Adrenal gland (tissue), 19 donors: ENCODE measurements at places on chromosomes 2 and 18. TPM values are rescaled to one million over a fixed set of nuclear protein-coding genes. Genes with fewer than 3 reads are reported as not detected.

- DNase-seq, result no peak
Measured at GRCh38 chr2:48113767-48114166, 207.5 kb upstream of the FBXO11 start.

DNA sequence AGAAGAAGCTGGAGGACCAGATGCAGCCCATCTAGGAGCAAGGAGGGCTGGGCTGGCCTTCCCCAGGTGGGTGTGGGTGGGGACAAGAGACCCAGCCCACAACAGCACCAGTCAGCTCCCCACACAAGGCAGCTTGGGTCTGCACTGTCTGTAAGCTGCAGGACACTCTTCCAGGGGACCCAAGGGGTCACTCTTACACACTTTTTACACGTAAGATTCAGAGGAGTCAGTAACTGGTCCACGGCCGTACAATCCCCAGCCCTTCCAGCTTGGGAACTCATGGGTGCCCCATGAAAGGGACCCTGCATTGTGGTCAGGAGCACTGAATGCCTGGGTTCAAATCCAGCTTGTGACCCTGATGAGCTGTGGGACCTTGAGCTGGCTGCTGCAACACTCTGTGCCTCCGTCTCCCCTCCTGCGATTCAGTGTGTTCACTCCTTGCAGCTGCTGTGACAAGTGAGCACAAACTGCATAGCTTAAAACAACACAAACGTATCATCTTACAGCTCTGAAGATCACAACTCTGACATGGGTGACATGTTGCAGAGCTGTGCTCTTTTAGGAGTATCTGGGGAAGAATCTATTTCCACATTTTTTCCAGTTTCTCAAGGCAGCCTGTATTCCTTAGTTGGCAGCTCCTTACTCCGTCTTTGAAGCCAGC is 11.1 kb upstream of the SLC66A3 start:
- DNase-seq, result no peak

- no peak for DNase-seq
Measured at GRCh38 chr2:100645695-100646429, 83.1 kb downstream of the PDCL3 start.

DNA sequence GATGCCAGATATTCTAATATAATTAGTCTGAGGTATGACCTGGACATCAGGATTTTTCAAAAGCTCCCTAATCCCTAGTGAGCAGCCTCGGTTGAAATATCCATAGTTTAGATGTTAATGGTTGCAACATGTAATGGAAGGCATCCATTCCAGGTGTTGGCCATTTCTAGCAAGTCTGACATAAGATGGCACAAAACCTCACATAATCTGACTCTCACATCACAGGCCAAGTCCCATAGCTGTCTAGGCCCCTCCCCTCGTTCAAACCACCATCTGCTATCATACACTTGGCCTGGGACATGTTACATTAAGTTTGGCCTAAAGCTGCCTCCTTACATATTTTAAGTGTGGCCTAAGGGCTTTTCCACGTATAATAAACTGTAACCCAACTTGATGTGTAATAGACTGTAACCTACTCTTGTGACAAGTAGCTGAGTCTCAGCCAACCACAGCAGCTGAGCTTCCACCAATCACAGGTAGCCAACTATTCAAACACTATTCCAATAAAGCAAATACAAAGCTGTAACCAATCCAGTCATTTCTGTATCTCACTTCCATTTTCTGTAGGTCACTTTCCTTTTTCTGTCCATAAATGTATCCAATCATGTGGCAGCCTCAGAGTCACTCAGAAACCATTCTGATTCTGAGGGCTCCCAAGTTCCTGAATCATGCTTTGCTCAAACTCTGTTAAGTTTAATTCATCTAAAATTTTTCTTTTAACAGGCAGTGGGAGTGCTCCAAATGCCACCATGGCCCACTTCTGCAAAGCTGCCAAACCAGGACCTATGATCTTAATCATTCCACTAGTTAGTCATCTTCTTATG is 59.4 kb downstream of the ADD2 start:
- no peak for DNase-seq

- no peak for DNase-seq
Measured at GRCh38 chr2:85748985-85749875, 4.6 kb upstream of the ATOH8 start.

- DNase-seq, result no peak
Measured at GRCh38 chr2:83665894-83666293, 793.2 kb downstream of the SUCLG1 start.

- DNase-seq, result peak; percentile 61
Measured at GRCh38 chr18:48594471-48595094, 55.8 kb downstream of the CTIF start.

DNA sequence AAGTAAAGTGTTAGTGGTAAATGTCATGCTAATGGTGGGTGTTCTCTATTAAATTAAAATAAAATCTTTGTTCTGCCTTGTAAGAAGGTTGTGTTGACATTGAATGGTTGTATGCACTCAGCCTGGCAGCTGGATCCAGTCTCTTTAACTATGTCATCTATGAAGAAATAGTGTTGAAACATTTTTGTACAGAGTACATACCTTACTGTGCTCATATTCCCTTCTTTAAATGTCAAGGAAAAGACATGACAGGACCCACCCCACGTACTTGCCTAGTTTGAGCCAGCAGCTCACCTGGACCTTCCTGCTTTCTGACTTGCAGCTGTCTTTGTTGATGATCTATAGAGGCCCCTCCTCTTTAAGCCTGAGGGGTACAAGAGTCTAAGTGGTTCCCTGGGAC is 85.6 kb upstream of the ST3GAL5 start:
- no peak for DNase-seq

DNA sequence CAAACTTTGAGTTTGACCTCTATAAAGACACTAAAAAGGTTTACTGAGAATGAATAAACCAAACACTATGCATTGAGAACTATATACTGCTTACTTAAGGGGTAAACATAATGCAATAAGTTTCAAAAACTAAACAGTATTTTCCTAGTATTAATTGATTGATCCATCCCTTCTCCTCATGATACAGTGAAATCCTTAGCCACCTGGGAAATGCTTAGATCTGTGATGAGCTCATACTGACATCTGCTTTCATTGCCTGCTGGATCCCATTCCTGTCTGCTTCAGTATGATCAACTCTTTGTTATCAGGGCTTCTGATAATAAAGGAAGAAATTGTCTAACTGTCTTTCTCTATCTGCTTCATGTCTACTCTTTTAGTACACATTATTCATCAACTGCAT is 74.9 kb upstream of the UBE2E3 start:
- no peak for DNase-seq

DNA sequence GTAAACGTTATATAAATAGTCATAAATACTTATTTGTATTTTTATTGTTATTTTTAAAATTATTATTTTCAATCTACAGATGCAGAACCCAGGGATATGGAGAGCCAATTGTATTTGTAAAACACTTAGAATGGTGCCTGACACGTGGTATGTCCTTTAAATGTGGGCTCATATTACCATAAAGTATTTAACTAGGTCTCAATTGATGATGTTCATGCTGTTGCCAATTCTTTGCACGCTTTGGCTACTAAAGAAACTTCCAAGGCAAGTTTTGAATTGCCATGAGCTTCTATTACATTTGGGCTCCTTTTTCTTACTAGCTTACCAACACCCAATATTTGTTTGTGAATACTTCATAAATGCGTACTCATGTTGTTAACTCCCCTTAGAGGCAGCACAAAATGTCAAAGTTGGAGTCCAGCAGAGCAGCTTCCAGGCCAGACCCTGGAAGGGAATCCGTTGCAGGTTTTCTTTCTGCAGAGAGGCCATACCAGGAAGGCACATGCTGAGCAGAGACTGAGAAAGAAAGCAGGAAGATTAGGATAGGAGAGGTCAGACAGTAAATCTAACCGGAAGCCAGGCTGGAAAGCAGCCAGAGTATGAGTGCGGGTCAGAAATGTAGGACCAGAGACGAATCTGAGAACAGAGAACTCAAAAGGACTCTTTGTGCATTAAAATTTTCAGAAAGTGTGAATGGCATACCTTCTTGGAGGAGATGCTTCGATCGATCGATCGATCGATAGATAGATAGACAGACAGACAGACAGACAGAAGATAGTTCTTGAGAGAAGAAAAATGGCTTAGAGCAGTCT is 4.2 kb upstream of the NOSTRIN start:
- peak; percentile 31 for DNase-seq

DNA sequence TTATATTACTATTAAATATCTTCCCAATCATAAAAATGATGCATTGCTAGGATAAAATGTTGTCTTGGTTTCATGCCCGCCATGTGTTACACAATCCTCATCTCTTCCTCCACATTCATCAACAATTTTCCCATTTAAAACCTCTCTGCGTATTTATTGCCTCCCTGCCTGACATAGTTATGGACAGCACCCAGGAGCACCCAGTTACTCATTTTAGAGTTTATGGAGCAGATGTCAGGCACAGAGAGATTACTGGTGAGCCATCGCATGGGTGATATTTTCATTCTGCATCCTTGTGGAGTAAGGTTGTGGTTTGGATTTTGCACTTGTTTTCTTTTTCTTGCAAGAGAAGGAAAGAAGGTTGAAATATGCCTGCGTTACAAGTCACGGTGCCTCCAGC is 116.7 kb upstream of the NPAS2 start:
- DNase-seq, result no peak

- peak; percentile 47 for DNase-seq
Measured at GRCh38 chr18:58194028-58194427, 150.0 kb downstream of the NEDD4L start.

DNA sequence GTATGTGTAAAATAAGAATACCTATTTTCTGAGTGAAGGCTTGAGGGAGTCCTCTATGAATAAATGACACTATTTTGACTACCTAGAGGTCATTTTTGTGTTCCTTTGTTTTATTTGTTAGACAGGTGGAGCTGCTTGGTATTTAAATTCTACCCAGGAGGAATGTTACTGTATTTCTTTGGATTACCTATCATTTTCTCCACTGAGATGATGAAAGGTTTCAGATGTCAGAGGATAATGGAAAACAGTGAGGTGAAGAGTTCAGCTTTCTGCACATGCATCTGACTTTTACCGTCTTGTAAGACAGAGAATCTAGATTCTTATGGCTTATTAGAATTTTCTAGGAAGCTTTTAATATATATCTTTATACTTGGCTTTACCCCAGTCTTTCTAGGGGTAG is 689.8 kb upstream of the NXPH2 start:
- no peak for DNase-seq

- no peak for DNase-seq
Measured at GRCh38 chr2:227765788-227766372, 20.2 kb downstream of the SCYGR8 start.

GRCh38 chr18:42533009-42533575 is 578.1 kb downstream of the PIK3C3 start:
- no peak for DNase-seq

DNA sequence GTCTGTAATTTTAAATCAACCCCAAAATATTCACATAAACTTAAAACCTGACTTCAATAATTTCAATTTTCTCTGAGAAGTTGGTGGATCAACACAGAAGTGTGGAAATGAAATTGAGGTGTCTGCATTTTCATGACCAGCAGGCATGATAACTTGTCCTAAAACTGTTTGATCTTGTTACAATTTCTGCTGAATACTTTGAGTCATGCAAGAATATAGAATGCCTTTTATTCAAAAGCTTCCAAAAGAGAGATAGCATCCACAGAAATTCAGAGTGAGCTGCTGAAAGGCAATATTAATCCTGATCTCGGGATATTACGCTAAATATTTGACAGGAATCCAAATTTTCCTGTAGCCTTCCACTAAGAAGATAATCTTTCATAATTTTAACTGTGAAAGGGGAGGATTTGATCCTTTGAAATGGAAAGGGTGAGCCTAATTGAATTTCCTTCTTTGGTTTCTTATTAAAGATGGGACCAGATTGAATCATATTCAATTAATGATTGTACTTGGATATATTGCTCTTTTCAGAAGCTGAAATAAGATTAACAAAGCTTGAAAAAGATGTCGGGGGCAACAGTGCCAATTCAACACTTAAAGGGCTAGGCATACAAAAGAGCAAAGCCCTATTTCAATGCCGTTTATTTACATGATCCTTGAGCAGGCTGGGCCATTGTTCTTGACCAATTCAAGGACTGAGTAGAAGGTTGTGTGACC is 129.3 kb downstream of the NCKAP5 start:
- no peak for DNase-seq

- DNase-seq, result no peak
Measured at GRCh38 chr2:143467011-143467410, 337.8 kb downstream of the ARHGAP15 start.

DNA sequence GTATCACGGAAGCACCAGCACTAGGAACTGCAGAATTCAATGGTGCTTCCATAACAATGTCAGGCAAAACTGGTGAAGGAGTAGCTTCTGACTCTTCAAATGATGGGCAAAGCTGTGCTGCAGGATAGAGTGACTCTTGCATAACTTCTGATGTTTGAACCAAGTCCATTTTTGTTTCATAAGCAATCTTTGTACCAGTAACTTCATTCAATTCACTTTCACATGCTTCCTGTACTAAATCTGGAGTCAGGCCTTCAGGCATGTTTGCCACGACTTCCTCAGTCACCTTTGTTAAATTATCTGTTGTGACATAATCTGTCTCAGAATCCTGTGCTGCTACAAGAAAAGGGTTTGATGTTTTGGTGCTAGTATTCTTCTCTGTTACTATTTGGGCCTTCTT is 24.0 kb downstream of the RTN4 start:
- DNase-seq, result no peak

VAMP5 gene
- total RNA-seq, result 70.5 TPM

LRRFIP1 gene
- 57.6 TPM for total RNA-seq

GALNT5 gene
- total RNA-seq, result 0.13 TPM

GCG gene
- total RNA-seq, result not detected

LYG2 gene
- total RNA-seq, result not detected

FAM110C gene
- total RNA-seq, result 7.8 TPM

RFX8 gene
- total RNA-seq, result not detected

SULT1C2 gene
- total RNA-seq, result not detected
